Activated naive CD8-positive, alpha-beta T cell treated with anti-CD3 and anti-CD28 coated beads for 36 hours (primary cell): ENCODE measurements at places on chromosomes 1 and 21. TPM values are rescaled to one million over a fixed set of nuclear protein-coding genes. Genes with fewer than 3 reads are reported as not detected.

DNA sequence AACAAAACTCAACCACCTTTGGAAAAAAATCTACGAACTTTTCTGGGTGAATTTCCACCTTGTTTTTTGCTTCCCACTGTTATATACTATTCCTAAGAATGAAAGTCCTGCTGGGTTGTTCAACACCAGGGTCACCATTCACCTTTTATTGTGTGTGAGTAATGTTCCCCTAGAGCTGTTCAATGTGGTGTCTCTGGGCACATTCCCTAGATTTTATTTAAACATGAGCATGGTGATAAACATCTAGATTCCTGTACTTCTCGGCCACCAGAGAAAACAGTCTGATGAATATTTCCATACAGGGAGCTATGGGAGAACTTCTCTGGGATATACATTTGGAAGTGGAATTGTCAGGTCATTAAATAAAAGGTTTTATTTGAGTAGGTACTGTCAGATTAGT, 13.0 kb downstream of the FMN2 start:
- no peaks in the 10 kb centered on the region for H3K4me1 ChIP-seq
- H3K27ac ChIP-seq, result no peak overlapping the region
- DNase-seq, result no peak

- no peak for DNase-seq
- H3K27me3 ChIP-seq, result no peaks in the 10 kb centered on the region
- peaks cover 45% of the 10 kb centered on the region for H3K4me1 ChIP-seq
- peak within 1 kb of the TSS; percentile 93 for H3K27ac ChIP-seq
- peaks cover 45% of the 10 kb centered on the region for H3K36me3 ChIP-seq
These were observed at the start of gene CACYBP for GRCh38 chr1:174999936-175000696. CACYBP (plus strand) TSS chr1:174999947; CDS start chr1:175000181, 234 bp downstream.

DNA sequence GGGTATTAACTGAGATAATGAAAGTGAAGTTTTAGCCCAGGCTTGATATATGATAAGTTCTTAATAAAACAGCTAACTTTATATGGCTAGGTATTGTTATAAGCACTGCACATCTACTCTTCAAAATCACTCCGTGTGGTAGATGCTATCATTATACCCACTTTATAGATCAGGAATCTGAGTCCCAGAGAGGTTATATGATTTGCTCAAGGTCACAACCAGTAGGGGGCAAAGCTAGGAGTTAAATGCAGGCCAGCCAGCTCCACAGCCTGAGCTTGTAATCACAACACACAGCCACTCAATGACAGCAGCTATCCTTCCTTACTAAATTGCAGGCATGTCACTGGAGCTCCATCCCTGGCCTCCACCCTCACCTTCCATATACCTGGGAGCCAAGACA, 115.8 kb downstream of the CAPN8 start:
- no peak overlapping the region for H3K27ac ChIP-seq
- DNase-seq, result no peak
- peaks cover 3% of the 10 kb centered on the region for H3K36me3 ChIP-seq

SSX2IP gene
- 12.4 TPM for total RNA-seq

CRYZL1 gene
- total RNA-seq, result 22.7 TPM

DCST1 gene
- total RNA-seq, result not detected

DNA sequence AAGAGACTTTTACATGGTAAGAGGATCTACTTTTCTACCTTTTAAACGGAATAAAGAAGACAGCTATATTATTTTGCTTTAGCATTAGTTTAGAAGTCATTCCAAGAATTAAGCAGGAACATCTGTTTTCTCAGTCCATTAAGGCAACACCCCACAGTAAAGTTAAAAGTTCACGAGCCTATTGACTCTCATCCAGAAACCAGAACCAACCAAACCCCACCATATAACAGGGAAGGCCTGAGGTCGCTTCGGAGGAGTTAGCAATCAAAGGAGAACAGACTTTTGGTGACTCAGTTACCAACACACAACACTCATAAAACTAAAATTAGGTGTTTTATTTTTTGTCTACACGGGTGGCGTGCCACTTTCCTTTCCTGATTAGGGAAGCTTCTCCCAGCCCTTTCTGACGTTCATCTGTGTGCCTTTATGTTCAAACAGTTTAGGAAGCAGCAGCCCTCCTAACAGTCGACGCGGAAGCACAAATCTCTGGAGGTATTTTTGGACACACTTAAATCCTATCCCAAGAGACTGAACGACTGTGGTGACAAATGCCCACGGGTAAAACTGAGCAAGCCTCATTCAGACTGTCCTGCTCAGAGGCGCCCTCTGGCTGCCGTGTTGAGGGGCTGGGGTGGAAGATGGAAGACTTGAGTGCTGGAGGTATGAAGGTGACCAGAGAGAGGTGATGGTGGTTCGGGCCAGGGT, 8.6 kb upstream of the PLA2G2C start:
- peaks cover 50% of the 10 kb centered on the region for H3K27me3 ChIP-seq
- H3K4me1 ChIP-seq, result no peaks in the 10 kb centered on the region
- H3K36me3 ChIP-seq, result no peaks in the 10 kb centered on the region
- peak; percentile 72 for DNase-seq
- no peak overlapping the region for H3K4me3 ChIP-seq

DNA sequence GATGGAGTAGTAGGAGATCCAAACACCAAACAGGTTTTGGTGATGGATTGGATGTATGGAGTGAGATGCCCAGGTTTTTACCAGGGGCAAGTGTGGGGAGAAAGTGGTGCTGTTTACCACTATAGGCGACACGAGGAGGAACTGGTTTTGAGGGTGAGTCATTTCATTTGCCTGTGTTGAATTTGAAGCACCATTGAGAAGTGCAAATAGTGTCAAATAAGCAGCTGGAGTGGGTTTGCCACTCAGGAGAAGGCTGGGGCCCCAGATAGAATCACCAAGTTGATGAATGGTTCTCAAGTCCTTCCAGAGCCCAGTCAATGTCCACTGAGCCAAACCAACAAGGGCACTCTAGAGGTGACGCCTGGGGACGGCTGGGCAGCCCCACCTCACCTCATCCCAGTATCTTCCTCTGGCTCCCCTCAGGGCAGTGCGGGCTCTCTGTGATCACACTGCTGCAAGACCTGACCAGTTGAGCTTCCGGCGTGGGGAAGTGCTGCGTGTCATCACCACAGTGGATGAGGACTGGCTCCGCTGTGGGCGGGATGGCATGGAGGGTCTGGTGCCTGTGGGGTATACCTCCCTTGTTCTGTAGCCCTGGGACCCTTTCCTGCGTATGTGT, 9.4 kb downstream of the RUSC1 start:
- H3K27ac ChIP-seq, result peak overlapping the region; percentile 13
- no peak for DNase-seq
- H3K4me3 ChIP-seq, result no peak overlapping the region
- peaks cover 8% of the 10 kb centered on the region for H3K4me1 ChIP-seq
- H3K27me3 ChIP-seq, result no peaks in the 10 kb centered on the region
